ENCODE measurements at places on chromosomes 12 and 14.

DNA sequence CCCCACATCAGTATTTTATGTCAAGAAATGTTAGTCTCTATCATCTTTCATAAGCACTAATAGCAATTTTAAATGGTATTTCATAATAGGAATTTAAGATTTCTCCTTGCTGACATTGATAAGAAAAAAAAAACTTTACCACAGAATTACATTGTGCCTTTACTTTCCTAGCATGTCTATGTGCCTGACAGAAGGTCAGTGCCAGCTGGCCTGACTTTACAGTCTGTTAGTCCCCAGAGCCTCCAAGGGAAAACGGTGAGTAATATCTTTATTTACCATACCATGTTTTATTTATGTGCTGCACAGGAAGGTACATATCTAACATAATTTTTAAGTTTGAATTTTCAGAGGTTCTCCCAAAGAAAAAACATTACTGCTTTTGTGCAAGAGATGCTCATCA lies 152.0 kb upstream of the AEBP2 start:
- no peak for DNase-seq

GRCh38 chr14:35193161-35193560 lies 70.8 kb downstream of the PRORP start:
- no peak for DNase-seq

GRCh38 chr14:96373538-96373937 lies 10.2 kb downstream of the GSKIP start:
- DNase-seq, result no peak

- DNase-seq, result no peak
Observed at GRCh38 chr12:15227004-15227679, 5.9 kb upstream of the RERG start.

DNA sequence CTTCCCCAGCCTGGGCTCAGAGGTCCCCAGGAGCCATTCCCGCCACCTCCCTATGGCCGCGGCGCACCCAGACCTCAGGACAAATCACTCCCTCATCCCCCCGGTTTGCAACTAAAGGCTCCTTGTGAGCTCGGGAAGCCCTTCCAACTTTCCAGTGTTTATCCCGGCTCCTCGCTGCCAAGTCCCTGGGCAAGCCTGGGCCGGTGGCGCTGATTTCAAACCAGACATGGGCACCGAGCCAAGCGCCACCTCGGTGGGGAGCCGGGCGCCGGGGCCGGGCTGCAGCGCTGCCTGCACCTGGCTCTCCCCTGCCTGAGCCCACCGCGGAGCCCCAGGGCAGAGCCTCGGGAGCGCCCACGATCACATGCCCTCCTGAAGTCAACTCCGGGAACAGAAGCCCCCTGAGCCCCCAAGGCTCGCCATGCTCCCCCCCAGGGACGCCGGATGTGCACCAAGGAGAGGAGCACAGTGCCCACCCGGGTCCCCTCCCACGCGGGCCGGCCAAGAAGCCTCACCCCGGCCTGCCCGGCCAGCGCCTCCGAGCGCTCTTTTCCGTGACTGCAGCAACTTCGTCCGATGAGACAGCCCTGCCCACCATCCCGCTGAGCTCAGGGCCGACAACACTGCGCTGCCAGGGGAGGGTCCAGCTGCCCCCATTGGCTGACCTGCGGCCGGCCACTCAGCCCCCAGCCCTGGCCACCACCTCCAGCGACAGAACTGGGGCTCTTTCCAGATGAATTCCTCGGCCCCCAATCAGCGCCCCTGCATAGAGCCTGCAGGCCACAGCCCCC lies 50.0 kb downstream of the NCOR2 start:
- no peak for DNase-seq

- DNase-seq, result no peak
Observed at GRCh38 chr14:65070471-65070976, 31.8 kb downstream of the MAX start.

DNA sequence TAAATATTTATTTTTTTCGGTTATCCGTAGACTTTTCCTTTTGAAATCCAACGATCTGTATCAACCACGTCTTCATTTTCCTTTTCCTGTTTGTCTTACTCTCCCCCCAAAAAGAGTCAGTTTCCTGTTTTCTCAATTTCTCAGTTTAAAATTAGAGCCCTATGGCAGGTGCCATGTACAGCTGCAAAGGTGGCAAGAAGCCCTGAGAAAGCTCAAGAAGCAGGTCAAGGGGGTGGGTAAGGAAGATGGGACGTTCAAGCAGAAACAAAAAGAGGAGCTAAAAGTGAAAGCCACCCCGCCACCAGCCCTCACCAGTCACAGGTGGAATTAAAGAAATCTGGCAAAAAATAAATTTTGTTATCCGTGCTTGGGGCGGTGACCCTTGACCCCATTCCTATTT lies 26.7 kb downstream of the SLC35E3 start:
- DNase-seq, result no peak

- DNase-seq, result no peak
Observed at GRCh38 chr12:56321027-56321426, 5.2 kb upstream of the CNPY2 start.

DNA sequence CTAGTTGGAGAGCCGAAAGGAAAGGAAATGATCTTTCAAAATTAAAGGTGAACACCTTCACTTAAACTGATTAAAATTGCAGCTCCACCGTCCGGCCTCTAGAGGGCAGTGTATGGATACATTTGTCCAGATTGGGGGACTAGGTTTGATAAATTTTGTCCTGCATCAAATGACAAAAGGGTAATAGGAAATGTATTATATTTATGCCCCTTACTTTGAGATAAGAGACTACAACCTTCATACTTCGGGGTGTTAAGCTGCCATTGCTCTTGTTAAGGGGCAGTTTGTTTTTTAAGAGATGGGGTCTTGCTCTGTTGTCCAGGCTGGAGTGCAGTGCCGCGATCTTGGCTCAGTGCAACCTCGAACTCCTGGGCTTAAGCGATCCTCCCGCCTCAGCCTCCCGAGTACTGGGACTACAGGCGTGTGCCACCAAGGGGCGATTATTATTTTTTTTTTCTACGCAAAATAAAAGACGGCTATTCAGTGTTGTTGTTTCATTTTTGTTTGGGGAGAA lies 818 bp upstream of the SUOX start:
- DNase-seq, result peak; percentile 43

GRCh38 chr12:104003596-104003995 lies 37.9 kb downstream of the TDG start:
- DNase-seq, result no peak

- no peak for DNase-seq
Observed at GRCh38 chr14:99753225-99754140, 39.7 kb upstream of the EML1 start.

GRCh38 chr12:96044943-96045290 lies 9.5 kb upstream of the LTA4H start:
- DNase-seq, result no peak

DNA sequence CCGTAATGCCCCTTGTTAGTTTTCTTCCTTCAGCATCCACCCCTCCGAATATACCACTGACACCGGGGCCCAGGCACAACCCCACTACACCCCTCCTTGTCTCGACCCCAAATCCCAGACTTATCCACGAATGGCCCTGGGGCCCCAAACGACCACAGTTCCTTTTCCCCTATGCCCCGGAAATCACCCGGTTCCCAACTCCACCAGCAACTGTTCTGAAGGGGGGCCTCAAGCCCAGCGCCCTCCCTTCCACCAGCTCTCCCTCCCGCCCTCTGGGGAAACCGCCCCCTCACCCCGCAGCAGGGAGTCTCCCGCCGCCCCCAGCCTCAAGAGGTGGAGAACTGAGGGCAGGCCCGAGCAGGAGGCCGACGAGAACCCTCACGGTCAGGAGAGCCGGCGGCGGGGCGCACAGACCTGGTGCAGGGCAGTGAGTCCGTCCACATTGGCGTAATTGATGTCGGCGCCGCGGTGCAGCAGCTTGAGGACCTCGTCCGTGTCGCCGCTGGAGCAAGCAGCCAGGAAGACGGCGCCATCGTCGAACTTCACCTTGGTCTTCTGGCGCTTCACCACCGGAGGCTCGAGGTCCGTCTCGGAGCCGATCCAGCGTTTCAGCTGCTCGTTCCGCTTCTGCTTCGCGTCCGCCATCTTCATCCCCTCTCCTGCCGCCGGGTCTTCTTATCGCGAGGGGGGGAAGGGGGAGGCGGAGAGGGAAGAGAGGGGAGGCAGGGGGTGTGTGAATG lies 446 bp downstream of the PPP1R12A start:
- peak; percentile 18 for DNase-seq
